ENCODE measurements at places on chromosomes 16 and 17.

DNA sequence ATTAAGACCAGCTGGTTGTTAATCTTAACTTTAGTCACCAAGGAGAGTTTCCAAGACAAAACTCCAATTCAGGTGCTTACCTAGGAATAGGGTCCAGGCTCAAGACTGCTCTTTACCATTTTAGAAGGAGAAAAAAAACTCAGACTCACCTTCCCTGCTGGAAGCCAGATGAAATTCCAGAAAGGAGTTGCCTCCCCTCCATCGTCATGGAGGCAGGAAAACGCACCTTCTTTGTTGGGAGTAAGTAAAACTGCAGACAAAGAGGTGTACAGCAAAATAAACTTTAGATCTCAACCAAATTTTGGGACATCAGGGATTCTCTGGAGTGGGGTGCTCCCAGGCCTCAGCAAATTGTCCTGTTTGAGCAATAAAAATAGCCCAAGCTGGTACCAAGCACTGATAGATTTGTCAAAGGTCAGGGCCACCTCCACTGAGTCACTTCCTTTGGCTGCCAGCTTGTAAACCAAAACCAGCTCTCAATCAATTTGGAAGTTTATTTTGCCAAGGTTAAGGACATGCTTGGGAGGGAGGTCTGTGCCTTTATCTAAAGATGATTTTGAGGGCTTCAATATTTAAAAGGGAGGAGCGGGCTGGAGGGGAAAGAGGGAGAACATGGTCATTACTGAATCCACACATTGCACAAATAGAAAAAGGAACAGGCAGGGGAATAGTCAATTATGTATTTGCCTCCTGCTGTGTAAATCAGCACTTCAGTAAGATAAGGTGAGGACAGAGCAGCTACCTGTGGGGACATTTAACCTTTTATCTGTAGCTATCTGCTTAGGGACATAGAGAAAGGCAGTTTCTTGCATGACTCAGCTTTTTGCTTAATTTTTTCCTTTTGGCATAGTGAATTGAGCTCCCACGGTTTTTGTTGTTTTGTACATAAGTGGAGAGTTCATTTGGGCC is 1.5 kb upstream of the ALDH3A2 start:
- peak; percentile 26 for DNase-seq

GRCh38 chr16:5509336-5509735 is 411.7 kb upstream of the EEF2KMT start:
- no peak for DNase-seq

GRCh38 chr16:89096768-89097391 is 3.2 kb downstream of the ACSF3 start:
- DNase-seq: peak; percentile 48

DNA sequence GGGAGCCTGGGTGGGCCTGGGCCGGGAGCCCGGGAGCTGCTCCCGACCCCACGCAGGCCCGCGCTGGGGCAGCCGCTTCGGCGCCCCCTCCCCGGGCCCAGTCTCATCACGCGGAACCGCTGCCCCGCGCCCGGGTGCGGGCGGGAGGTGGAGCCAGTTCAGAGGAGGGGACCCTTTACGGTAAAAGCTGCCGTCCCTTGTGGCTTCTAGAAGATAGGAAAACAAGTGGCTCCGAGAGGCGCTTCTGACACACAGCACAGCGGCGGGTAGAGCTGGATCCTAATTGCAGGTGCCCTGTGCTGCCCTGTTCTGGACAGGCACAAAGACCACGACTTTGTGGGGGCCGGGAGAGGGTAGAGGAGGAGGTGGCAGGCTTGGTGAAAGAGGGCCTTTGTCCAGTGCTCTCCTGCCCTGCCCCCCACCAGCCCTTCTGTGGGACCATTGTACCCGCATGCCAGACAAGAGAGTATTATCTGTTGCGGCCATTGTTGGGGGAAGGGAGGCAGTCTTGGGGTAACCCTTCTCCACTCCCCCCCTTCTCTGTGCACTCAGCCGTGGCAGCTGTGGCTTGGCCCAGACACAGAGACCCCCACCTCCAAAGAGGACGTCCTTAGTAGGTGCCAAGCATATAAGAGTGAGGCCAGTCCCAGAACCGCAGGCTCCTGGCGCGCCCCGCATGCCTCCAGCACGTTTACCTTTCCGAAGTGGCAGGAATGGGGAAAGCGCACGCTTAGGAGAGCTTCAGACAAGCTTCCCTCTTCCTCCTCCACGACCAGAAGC is 736 bp downstream of the CNP start:
- no peak for DNase-seq

- DNase-seq: no peak
These were observed 30.6 kb downstream of the RNF43 start for GRCh38 chr17:58386708-58387107.
